IMR-90 (cell line): ENCODE measurements at places on chromosomes 4 and X. TPM values are rescaled to one million over a fixed set of nuclear protein-coding genes. Genes with fewer than 3 reads are reported as not detected.

- no peak for DNase-seq
Measured at GRCh38 chr4:153777421-153777820, 11.5 kb downstream of the SFRP2 start.

- DNase-seq = peak; percentile 85
Measured at GRCh38 chr4:80538276-80538926, 202.9 kb downstream of the CFAP299 start.

DNA sequence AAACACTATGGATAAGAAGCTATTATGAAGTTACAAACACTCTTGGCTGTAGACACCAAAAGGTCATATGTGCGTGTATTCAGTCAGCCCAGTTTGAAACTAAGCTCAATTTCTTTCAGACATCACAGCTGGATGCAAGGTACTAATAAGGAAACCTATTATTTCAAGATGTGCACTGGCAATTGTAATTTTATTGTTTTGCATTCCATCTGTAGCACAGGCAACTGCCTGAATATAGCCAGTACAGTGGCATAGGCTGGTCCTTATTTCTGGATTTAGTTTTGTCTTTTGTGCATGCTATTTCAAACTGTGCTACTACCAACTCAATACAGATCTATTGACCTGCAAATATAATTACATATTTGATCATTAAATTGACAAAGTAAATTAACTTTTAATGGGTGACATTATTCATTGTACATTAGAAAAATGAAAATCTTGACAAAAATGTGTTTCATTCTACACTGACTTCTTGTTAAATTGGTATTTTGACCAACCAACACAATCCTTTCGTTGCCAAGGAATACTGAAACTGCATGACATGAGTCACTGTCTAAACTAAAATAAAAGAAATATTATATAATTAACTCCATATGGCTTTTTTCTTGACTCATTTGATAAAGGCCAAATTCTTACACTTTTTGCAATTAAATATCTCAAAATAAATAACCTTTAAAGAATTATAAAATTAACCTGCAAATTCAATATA lies 594.3 kb upstream of the ADGRL3 start:
- DNase-seq = peak; percentile 73

- DNase-seq = no peak
Measured at GRCh38 chrX:103405009-103405333, 28.6 kb downstream of the BEX3 start.

GRCh38 chrX:70470850-70471289 lies 26.2 kb downstream of the DLG3 start:
- DNase-seq = peak; percentile 18

DNA sequence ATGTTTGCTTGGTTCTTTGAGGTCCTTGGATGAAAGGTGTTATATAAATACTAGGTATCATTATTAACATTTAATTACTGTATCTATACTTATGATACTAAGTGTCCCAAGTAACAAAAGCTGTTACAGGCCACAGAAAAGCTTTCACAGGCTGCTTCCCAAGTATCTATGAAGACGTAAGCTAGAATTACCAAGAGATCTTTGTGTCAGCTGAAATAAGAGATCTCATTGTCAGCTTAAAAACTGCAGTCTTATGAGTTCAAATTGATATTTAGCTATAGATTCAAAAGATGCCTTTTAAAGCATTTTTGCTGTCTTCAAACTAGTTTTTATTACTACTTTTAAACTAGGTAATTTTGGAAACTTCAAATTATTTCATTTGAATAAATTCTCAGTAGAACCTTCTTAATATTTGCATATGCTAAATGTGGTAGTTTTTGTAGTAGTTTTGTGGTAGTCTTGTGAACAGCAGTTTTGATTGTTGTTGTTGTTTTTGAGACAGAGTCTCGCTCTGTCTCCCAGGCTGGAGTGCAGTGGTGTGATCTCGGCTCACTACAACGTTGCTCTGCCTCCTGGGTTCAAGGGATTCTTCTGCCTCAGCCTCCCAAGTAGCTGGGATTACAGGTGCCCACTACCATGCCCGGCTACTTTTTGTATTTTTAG lies 170.0 kb upstream of the RPL34 start:
- DNase-seq = no peak

DNA sequence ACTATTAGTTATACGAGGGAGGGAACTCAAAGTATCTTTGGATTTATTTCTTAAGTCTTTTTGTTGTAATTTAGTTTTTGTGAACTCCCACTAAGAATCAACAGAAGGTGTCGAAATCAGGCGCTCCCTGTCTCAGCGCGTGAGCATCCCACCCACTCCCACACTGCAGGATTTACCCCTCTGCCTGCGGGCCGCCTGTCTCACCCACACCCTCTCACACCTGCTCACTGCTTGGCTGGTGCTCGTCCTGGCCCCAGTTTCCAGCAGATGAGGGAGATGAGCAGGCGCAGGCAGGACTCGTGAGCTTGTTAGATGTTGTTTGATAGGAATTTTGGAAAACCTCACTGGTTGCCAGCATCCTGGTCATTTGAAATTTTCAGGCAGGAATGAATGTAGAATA lies 20.8 kb upstream of the HGFAC start:
- DNase-seq = no peak

DNA sequence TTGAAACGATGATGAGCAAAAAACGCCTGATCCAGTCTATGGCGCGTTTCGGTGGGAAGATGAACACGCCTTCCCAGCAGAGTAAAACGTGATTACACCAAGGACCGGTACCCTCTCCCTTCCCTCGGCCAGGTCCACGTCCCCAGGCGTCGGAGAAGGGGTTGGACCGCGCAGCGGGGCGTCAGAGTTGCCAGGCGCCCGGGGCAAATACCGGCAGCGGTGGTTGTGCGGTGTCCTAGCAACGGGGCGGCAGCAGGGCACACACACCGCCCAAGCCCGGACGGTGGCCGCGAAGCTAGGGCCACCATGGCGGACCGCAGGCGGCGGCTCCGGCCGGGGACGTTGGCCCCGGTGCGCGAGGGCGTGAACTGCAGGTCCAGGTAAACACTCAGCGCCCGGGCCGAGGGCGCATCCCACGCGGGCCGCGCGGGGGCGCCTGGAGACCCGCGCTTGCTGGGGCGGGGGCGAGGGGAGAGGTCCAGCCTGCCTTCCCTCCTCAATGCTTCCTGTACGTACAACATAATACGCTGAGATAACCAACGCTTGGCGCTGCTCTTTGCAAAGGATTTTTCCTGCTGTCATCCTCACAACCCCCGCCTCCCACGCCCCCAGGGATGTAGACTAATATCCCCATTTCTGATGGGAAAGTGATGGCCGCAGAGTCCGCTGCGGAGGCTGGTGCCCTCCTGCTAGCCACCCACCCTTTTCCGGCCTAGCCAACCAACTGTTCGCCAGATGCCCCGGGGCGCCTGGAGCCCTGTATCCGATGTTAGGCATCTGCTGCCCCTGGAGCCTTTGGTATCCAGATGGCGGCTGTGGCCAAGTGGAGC lies at the start of gene FAM47E:
Gene FAM47E, plus strand, starts transcription at position 281 of the 830 bp plus-strand sequence. Its CDS starts 26 bp downstream, at position 307.
- DNase-seq = peak; percentile 6

- DNase-seq = no peak
Measured at GRCh38 chrX:16171944-16172343, 4.7 kb downstream of the MAGEB17 start.

DNA sequence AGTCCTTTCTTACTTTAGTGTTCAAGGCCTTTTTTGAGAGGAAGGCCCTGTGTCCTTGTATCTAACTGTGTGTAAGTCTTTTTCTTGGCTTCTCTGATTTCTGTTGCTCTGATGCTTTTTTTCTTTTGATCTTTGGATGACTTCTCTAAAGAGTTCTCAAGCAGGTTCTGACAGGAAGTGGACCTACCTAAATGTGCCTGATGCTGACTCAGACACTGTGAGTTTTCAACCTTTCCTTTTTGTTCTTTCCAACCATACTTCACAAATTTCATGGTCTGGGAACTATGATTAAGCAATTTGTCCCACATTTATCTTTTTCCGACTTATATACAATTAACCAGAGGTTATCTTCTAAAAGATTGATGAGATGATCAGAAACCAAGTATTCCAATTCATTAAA lies 96.5 kb downstream of the SYTL5 start:
- DNase-seq = no peak

DNA sequence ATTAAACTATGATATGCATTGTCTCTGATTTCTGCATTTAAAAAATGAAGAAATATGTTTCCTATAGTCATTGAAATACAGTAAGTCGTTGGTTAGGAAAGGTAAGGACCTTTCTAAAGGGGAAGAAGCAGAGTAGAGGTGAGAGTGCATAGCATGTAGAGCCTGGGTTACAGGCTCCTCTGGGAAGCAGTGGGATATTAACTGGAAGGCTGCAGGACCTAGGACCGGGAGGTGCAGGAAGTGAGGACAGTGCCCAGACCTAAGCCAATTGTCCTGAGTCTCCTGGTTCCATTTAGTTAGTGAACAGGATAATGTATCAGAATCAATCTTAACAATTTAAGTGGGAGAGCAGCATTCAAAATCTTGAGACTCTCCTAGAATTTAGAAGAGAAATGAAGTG lies 237.1 kb upstream of the NUDT6 start:
- DNase-seq = no peak

DNA sequence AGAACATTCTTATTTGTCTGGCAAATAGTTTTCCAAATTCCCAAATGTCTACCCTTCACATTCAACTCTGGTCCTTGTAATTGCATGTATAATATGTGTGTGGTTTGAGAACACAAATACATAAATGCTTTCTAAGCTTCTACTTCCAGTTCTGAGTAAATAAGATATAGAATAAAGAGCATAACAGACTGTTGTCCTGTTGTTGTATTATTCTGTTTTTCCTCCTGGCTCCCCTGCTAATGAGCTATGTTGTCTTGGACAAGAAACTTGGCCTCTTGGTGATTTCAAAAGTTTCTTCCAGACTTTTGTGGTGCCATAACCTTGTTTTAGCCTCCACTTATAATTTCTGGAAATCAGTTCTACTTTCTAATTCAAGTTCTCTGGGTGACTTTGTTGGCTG lies 75.3 kb upstream of the USP38 start:
- DNase-seq = no peak

- DNase-seq = no peak
Measured at GRCh38 chr4:83605210-83605609, 69.3 kb downstream of the GPAT3 start.

DNA sequence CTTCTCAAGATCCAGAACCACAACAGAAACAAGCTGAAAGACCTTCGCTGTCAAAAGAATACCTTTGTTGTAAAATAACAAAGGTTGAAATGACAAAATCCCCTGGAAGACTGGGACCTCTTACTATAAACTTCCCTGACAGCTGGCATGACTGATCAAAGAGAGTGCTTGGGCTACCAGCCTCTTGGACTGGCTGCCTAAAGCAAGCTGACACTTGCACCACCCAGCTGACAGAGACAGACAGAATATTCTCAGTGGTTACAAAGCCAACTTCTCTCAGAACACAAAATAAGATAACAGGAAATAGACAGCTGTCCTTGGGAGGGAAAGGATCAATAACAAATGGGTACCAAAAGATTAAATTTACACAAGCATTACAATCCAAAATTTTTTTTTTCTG lies 241.7 kb upstream of the SPOCK3 start:
- DNase-seq = no peak

- peak; percentile 21 for DNase-seq
Measured at GRCh38 chrX:48910926-48911411, 477 bp downstream of the SLC35A2 start.

GRCh38 chrX:8864161-8864560 lies 63.0 kb upstream of the FAM9A start:
- no peak for DNase-seq

- no peak for DNase-seq
Measured at GRCh38 chr4:173514641-173515217, 15.3 kb downstream of the HAND2 start.

- DNase-seq = no peak
Measured at GRCh38 chrX:103704863-103705262, 5.8 kb upstream of the TMEM31 start.

GRCh38 chr4:153024466-153024865 lies 88.3 kb downstream of the FHDC1 start:
- DNase-seq = no peak

GRCh38 chr4:2592572-2592971 lies 56.1 kb downstream of the FAM193A start:
- no peak for DNase-seq

- no peak for DNase-seq
Measured at GRCh38 chrX:132271311-132271778, 52.1 kb upstream of the RAP2C start.

DNA sequence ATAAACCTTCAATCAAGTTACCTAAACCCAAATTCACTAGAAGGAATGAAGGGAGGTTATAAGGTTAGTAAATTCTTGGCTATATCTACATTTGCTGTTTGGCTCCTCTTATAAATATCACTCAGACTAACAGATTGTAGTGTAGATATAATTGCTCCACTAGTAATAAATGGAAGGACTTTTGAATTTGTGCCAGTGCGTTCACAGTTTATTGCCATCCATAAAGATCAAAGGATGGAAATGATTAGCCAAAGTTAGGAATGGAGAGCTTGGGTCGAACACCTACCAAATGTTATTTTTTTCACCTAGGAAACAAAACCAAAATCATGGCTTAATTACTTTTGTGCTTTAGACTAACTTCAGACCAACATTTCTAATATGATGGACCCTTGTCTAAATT lies 9.2 kb downstream of the DTHD1 start:
- no peak for DNase-seq

GRCh38 chrX:132876523-132877338 lies 81.7 kb downstream of the HS6ST2 start:
- no peak for DNase-seq

- DNase-seq = no peak
Measured at GRCh38 chr4:8910822-8911315, 39.2 kb upstream of the HMX1 start.

- peak; percentile 41 for DNase-seq
Measured at GRCh38 chr4:169618286-169618685, 2.1 kb upstream of the CLCN3 start.

Gene FAM50A
- polyA plus RNA-seq = 107 and 119 TPM in 2 replicates

Gene ARHGAP24
- polyA plus RNA-seq = 11.3 and 11.9 TPM in 2 replicates

Gene GABRQ
- 0.03 TPM in 2 replicates for polyA plus RNA-seq

Gene ARX
- polyA plus RNA-seq = not detected in 2 replicates

Gene ADGRG4
- under 0.01 TPM in 1 of 2 replicates, not detected in the other for polyA plus RNA-seq

Gene USP26
- polyA plus RNA-seq = not detected in 2 replicates

Gene OTC
- polyA plus RNA-seq = not detected in 2 replicates

Gene GATA1
- polyA plus RNA-seq = not detected in 2 replicates

Gene AFM
- not detected in 2 replicates for polyA plus RNA-seq

Gene F8
- 1.1 and 1.5 TPM in 2 replicates for polyA plus RNA-seq

Gene PDHA2
- not detected in 2 replicates for polyA plus RNA-seq

Gene RADX
- 0.86 and 1.8 TPM in 2 replicates for polyA plus RNA-seq

Gene SYTL4
- polyA plus RNA-seq = 1.6 and 2.4 TPM in 2 replicates

Gene DGKK
- not detected in 2 replicates for polyA plus RNA-seq
